GM23248 (cell line): ENCODE measurements at places on chromosomes 12 and 14. TPM values are rescaled to one million over a fixed set of nuclear protein-coding genes. Genes with fewer than 3 reads are reported as not detected.

DNA sequence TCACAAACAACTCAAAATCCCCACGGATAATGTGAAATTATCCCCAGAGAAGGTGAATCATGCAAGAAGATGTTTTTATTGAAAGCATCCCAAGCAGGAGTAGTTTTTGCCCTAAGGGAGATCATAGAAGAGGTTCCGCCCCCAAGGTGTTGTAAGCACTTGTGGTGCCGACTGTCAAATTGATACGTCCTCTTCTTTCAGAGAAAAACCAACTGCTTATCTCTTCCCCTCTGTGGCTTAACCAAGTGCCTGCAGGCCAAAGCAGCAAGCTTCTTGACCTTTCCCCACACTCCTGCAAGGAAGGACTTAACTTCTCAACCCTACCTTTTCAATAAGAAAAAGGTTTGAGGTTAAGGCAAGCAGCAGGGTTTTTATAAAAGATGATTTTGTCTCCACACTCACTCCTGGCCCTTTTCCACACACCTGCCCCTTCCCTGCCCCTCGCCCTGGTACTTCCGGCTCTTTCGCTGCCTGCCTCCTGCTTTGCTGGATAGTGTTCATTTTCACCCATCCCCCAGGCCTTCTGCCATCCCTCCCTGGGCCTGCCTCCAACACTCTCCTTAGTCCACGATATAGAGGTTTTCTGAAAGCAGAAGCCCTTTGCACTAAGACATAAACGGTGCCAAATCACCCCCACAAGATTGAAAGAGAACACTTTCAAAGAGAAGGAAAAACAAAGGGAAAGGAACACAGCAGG lies 114.5 kb downstream of the EGLN3 start:
- no peak for DNase-seq

CCDC197 gene
- not detected in 2 replicates for total RNA-seq

GRCh38 chr14:94114589-94115057 lies 4.1 kb downstream of the IFI27 start:
- no peak for DNase-seq

- DNase-seq: peak; percentile 40
Measured at GRCh38 chr12:120940799-120941198, 36.6 kb upstream of the SPPL3 start.

- peak; percentile 50 for DNase-seq
Measured at GRCh38 chr12:95548056-95548538, 3.2 kb downstream of the USP44 start.

GRCh38 chr12:9325471-9325870 lies 117.3 kb upstream of the PZP start:
- no peak for DNase-seq

DNA sequence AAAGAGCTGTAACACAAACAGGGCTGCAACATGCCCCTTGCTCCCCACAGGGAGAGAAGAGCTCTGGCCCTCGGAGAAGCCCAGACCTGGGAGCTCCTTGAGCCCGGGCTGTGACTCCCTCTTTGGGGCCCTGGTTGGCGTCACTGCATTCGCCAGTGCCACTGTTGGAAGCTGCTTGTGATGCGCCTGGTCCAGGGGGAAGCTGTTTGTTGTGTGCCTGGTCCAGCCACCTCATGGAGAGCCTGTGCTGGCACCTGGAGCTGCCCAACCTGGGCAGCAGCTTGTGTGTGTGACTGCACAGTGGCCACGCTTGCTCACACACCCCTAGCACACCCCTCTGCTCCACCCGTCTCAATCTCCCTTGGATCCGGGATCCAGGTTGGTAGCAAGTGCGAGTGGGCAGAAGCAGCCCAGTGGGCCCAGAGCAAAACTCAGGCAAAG lies 49.5 kb downstream of the A2M start:
- no peak for DNase-seq

CLBA1 gene
- total RNA-seq: 10.4 and 13.5 TPM in 2 replicates

GRCh38 chr12:126084480-126084879 lies 1019.2 kb downstream of the AACS start:
- no peak for DNase-seq

DNA sequence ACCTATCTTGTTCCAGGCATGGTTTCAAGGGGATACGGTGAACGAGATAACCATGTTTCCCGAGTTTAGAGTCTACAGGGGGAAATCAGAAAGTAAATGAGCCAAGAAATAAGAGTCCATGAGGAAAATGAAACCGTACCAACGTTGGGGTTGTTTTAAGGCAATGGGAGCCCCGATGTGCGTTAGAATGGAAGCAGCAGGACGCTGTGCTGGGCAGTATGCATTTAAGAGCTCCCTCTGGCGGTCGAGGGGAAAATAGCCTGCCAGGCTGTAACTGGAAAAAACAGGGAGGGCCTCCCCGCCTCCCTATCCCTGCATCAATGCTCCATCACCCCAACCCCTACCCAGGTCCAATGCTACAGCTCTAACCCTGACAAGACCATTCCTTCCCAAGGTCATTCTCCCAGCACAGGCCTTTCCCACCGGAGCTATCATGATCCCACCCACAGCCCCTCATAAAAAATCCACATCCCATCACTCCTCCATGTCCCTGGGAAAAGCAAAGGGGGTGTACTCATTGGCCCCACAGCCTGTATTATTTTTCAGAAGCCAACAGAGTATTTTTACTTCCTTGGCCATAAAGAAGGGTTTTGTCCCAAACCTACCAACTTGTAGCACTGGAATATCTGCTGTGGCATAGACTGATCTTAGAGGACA lies 226.3 kb upstream of the NOS1 start:
- peak; percentile 54 for DNase-seq

KERA gene
- not detected in 2 replicates for total RNA-seq

SOAT2 gene
- not detected in 2 replicates for total RNA-seq

- no peak for DNase-seq
Measured at GRCh38 chr12:122528582-122528981, 1.5 kb downstream of the KNTC1 start.

GRCh38 chr12:4978737-4979136 lies 64.9 kb upstream of the KCNA5 start:
- peak; percentile 19 for DNase-seq

FOXJ2 gene
- 8.2 and 11.0 TPM in 2 replicates for total RNA-seq

GRCh38 chr12:103495469-103496456 lies at the start of gene C12orf42:
Gene C12orf42, minus strand, starts transcription at chr12:103495968. Its CDS starts 17,542 bp downstream, at chr12:103478426.
- peak; percentile 47 for DNase-seq

GRCh38 chr14:103887557-103888115 lies 40.3 kb upstream of the PPP1R13B start:
- no peak for DNase-seq

FOXN4 gene
- not detected in 2 replicates for total RNA-seq

- DNase-seq: peak; percentile 59
Measured at GRCh38 chr12:22529281-22530060, 14.9 kb downstream of the C2CD5 start.

DNA sequence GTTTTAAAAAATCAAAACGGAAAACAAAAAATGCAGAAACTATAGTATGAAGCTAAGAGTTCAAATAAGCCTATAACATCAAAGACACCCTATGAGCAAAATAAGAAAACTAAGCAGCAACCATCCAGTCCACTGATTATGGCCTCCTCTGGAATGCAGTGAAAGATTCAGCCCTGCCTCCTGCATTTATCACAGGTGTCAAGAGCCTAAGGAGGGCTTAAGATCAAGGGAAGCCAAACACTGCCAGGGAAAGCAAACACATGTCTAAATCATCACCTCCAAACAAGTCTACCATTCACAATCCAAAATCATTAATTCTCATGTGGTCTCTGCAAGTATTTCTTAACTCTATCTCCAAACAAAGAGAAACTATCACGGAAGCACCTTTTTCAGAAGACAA lies 28.4 kb downstream of the SARNP start:
- DNase-seq: no peak

GRCh38 chr12:75953312-75953906 lies 78.2 kb downstream of the PHLDA1 start:
- DNase-seq: peak; percentile 63

GRCh38 chr12:68638721-68639395 lies 28.2 kb downstream of the RAP1B start:
- DNase-seq: no peak

DNA sequence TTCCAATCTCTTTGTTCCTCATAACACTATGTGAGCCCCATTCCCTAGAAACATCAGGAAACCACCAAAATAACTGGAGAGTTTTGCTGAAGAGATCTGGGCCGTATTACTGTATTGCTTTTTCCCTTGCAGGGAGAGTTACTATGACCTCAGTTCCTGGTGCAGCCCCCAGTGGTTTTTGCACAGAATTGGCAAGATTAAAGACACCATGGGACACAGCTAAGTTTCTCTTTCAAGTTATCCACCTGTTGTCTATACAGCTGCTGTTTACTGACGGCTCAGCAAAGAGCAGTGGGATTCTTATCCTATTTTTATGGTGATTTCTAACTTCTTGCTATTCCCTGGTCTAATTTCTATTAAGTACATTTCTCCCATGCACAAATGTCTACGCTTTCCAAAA lies 77.1 kb upstream of the SLC35F4 start:
- DNase-seq: no peak

DNA sequence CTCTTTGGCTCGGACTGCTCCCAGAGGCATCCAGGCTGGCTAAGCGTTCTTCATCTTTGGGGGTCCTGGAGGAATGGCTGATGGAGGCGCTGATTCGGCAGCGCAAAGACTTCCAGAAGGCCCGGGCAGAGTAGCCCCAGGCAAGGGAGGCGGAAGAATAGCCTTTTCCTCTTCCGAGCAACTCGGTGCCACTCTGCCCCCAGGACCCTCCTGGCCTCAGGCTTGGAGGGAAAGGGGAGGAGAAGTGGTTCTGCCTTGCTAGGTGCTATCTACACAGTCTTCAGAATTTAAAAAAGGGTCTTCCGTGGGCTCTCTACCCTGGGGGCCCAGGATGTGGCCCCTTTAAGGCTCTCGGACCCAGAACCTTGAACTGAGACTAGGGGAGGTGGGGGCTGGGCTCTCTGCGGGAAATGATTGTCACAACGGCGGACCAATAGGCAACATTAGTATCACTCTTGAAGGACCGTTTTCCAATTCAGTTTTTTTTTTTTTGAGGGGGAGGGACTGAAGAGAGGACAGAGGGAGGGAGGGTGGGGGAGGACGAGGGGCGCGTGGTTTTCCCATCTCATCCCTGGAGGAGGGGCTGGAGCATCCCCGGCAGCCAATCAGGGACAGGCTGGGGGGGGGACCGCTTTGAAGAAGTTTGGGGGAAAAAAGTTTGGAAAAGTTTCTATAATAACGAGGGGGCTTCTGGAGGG lies at the start of gene NFATC4:
NFATC4 (plus strand) TSS at position 671 of the 698 bp plus-strand sequence. CDS start 157 bp downstream, outside the sequence.
- peak; percentile 92 for DNase-seq

CHGA gene
- total RNA-seq: not detected in 2 replicates

KRT2 gene
- total RNA-seq: not detected in 2 replicates

DNA sequence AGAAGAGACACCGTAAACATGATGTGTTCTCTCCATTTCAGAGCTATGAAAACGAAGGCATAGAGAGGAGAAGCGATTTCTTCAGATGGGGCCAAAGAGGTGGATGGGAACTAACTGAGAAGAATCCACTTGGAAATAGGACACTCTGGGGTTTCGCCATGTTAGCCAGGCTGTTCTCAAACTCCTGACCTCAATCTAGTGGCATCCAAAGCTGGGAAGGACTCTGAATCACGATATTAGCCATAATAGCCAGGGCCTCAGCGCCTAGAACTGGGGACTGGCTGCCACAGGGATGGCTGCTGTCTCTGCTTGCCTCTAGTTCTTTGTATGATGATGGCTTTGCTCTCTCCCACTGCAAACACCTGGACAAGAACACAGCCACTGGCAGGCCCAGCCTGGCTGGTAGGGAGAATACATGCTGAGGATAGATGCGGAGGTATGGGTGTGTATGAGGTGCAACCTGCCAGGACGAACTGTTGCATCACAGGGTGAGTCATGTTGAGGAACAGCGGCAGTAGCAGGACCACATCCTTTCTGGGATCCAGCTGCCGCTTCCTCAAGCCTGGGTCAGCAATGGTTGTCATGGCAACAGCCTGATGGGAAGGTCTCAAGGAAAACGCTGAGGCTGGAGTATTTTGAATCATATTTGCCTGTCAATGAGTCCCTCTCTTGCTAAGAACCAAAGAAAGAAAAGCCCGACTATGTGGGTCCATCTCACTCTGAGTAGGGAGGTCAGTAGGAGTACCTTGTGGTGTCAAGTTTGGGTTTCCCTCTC lies 31.1 kb downstream of the CCDC177 start:
- peak; percentile 86 for DNase-seq

PTPN21 gene
- 13.3 and 21.2 TPM in 2 replicates for total RNA-seq

- peak; percentile 37 for DNase-seq
Measured at GRCh38 chr14:105526776-105527380, 495 bp downstream of the TMEM121 start.

GLI1 gene
- 0.63 and 1.8 TPM in 2 replicates for total RNA-seq

GRCh38 chr14:50011242-50011641 lies 105.1 kb downstream of the VCPKMT start:
- no peak for DNase-seq

DNA sequence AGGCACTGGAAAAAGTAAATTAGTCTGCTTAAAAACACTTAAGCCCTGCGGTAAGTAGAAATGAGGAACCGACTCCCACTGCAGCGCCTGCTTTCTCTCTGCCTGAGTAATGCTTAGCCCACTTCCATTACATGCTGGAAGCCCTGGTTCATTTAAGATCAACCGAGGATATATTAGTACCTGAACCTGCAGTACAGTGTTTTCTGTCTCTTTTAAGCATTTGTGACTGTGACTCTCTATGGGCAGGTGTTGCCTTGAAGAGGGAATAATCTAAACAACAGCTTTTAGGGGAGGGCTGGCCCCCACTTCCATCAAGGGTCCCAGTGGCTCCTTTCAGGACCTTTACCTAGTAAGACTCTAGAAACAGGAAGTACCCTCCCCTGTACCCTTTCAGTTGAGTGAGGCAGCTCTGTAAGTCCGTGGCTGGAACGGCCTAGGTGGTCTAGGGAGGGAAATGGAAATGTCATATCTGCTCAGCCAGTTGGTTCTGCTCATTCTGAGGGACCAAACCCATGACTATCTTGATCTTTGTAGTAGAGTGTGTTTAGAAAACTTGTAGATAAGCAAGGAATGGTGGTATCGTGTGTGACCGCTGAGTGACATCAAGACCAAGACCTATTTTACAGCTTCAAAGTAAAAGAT lies 56.2 kb downstream of the FNTB start:
- no peak for DNase-seq

ZNF891 gene
- total RNA-seq: 0.43 and 0.63 TPM in 2 replicates

DNA sequence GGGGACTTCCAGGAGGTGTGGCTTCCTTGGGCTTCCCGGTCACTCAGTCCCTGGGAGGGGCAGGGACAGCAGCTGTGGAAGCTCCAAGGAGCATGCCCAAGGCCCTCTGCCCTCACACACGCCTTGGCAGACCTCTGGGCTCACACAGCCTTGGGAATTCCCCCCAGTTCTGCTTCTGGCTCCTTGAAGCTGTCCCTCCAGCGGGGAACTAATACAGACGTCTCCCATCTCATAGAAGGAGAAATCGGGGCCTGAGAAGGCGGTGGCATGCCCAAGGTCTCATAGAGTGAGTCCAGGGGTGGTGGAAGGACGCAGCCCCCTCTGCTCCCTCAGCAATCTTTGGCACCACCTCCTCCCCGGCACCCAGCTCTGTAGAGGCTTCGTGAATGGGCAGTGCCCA lies 15.7 kb upstream of the TMEM119 start:
- no peak for DNase-seq

DNA sequence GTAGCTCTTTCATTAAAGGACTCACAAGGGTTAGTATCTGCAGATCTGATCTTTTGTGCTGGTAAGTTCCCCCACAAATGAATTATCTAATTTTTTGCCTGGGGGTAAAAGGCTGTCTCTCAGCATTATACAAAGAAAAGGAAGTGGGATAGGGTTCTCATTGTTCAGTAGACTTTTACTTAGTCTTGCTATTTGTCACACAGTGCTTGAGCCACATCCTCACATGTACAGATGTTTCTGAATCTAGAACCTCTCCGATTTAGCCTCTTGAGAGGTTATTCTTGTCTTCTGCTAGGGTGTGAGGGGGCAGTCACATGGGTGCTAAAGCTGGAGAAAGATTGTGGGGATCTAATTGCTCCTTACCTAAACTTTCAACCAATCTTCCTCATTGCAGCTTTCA lies 93.0 kb downstream of the SLC41A2 start:
- no peak for DNase-seq

CD69 gene
- not detected in 2 replicates for total RNA-seq
